Astrocyte (in vitro differentiated cells and primary cell): ENCODE measurements at places on chromosomes 7 and 10.
A peak's percentile ranks its signal among the peaks of the same experiment; 100 is the strongest.

DNA sequence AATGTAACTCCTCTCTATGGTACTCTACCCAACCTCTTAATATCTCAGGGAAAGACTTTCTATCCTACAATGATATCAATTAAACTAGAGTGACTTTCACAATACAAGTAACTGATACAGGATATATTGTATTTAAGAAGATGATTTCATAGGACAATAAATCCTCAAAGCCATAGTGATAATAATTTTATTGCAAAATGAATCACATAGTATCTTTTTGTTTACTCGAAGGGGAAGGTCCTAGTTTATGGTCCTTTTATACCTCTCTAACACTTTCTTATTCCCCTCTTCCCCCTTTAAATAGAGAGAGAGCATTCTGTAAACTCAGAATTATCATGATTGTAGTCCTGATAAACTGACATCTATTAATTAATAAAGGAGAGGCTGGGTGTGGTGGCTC is 56.4 kb downstream of the TMEM106B start:
- DNase-seq = no peak

GRCh38 chr7:90706072-90706716 is 110.1 kb downstream of the CDK14 start:
- peak; percentile 41 for DNase-seq

- DNase-seq = no peak
Observed at GRCh38 chr10:132129431-132129830, 57.3 kb upstream of the DPYSL4 start.

- no peak for DNase-seq
Observed at GRCh38 chr7:118179191-118179590, 4.8 kb upstream of the LSM8 start.

- no peak for DNase-seq
Observed at GRCh38 chr7:266851-267840, 22.8 kb upstream of the FOXL3 start.

DNA sequence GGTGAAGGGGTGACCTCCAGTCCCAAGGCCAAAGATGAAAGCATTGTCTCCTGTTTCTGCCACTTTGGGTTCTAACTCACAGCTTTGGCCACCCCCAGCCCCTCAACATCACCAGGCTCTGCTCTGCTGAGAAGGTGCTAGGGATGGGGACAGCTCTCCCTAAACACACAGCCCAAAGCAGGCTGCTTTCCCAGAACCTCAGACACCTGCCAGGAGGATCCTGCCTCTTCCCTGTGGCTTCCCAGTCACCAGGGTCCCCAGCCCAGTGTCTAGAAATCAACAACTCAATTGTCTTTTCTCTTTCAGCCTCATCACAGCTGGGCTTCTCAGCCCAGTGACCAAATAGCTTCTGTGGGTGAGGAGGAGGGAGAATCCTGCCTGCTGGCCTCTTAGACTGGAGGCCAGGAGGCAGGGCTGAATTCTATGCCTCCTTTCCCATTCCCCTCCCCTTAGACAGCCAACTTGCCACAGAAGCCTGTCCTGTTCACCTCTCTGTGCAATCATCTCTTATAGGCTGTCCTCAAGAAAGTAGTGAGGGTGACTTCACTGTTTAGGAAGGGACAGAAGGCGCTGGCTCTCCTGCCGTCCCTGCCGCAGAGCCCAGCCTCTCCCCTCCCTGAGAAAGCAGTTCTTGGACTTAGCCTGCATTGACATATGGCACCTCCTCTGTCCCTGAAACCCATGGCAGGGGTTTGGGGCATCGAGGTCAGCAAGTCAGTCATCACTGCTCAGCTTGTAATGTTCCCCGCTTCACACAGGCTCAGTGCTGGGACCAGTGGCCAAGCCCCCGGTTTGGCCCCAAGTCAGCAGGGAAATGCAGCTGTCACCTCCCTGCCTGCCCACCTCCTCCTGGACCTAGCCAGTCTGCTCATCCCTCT is 3.7 kb downstream of the FGF8 start:
- DNase-seq = no peak

GRCh38 chr7:103795787-103796186 is 193.7 kb downstream of the RELN start:
- DNase-seq = no peak

GRCh38 chr10:42351745-42352144 is 286.6 kb downstream of the ZNF33B start:
- no peak for DNase-seq

GRCh38 chr10:7696545-7696944 is 6.6 kb upstream of the ITIH2 start:
- peak; percentile 17 for DNase-seq

DNA sequence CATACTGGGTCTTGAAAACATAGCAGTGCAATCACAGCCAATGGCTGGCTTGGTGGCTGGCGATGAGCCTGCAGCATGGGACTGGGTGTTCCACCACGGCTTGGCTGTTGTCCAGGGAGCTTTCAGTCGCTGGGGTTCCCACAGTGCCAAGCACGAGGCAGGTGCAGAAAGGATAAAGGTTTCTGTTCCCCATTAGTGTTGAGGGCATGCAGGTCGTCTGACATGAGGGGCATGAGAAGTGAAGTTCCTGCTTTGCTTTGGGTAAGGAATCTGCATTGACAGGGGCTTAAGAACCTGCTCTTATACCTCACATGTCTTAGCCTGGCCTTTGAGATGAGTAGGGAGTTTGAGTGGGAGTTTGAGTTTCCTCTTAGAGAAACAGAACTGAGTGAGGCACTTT is 9.0 kb upstream of the CFTR start:
- no peak for DNase-seq

- no peak for DNase-seq
Observed at GRCh38 chr7:55131142-55131929, 112.5 kb downstream of the EGFR start.
